Substantia nigra (tissue), 51 donors: ENCODE measurements at places on chromosomes 2 and 18.
A peak's percentile ranks its signal among the peaks of the same experiment; 100 is the strongest.

- no peak for DNase-seq
Observed at GRCh38 chr2:132274000-132274399, 112.2 kb upstream of the ANKRD30BL start.

DNA sequence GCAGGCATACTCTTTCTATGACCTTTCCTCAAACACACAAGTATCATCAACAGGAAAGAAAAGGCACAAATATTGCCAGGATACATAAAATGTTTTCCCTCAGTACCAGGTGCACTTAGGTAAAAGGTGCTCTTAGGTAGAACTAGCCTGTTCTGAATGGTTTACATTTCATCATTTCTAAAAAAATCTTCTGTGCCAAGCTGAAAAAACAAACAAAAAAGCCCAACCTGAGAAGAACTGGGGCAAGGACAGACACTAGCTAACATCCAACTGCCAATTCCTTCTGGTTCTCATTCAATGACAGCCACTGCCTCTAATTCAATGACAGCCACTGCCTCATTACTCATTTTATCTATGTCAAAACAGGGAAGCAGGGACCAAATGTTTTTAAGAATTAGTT is 68.5 kb downstream of the SPIRE1 start:
- no peak for DNase-seq

- no peak for DNase-seq
Observed at GRCh38 chr2:54626131-54626530, 97.3 kb upstream of the EML6 start.

DNA sequence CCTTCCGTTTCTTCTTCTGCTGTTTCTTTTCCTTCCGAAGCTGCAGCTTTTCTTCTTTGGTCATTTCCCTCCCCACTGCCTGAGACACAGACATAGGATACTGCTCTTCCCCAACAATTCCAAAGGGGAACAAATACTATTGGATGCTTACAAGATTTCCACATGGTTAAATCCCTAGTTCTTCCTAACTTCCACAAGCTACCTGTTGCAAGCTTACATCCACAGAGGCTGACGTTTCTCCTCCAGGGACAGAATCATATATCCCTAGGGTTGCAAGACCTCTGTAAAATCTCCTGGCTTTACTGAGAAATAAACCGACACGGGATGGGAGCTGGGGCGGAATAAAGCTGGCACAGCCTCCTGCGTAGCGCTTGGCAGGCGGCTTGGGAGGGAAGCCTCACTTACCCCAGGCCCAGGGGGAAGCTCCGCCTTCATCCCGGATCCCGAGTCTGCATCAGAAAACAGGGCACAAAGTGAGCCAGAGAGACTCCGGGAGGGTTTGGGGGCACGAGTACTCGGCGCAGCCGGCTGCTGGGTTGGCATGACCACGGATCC is 590 bp downstream of the EIF2B4 start:
- no peak for DNase-seq

DNA sequence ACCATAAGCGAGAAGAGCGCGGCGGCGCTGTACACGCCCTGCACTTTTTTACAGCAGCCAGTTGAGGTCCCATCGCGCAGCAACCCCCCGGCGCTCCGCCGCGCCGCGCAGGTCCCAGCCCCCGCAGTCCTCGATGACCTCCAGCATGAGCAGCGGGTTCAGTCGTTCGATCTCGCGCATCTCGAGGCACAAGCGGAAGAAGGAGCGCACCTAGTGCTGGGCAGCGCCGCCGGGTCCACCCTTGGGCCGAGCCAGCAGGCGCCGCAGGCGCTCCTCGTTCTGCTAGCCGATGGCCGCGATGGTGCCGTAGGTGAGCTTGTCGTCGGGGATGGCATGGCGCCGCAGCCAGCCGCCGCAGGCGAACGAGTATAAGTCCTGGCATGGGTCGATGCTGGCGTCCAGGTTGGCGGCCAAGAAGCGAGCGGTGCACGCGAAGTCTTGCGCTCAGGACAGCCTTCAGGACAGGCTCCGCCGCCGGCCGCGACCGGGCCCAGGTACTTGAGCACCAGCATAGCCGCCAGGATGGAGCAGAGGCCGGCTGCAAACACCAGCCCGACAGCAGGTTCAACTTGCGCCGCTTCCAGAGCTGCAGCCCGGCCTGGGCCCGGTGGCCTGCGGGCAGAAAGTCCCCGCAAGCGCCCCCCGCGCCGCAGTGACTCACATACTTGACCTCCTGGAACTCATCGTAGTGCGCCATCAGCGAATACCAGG is 8.3 kb downstream of the ALPP start:
- DNase-seq: no peak

GRCh38 chr2:40165509-40165844 is 286.4 kb downstream of the SLC8A1 start:
- no peak for DNase-seq

DNA sequence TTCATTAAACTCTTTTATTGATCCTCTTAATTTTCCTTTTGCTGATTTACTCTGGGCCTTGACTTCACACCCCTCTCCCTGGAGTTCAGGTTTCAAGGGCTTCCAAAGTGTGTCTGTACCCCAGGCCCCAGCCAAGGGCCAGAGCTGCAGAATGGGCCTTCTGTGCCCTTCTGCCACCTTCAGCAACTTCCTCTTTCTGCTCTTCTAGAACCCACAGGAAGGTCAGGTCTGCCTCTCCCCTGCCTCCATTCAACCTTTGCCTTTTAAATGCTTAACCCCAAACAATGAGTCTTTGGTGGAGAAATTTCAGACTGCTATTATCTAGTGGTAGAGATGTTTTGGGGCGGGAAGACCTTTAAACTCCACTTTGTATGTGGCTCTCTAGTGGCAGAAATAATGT is 63.1 kb downstream of the TSN start:
- DNase-seq: no peak

- DNase-seq: no peak
Observed at GRCh38 chr18:74255131-74255616, 36.6 kb downstream of the CYB5A start.

DNA sequence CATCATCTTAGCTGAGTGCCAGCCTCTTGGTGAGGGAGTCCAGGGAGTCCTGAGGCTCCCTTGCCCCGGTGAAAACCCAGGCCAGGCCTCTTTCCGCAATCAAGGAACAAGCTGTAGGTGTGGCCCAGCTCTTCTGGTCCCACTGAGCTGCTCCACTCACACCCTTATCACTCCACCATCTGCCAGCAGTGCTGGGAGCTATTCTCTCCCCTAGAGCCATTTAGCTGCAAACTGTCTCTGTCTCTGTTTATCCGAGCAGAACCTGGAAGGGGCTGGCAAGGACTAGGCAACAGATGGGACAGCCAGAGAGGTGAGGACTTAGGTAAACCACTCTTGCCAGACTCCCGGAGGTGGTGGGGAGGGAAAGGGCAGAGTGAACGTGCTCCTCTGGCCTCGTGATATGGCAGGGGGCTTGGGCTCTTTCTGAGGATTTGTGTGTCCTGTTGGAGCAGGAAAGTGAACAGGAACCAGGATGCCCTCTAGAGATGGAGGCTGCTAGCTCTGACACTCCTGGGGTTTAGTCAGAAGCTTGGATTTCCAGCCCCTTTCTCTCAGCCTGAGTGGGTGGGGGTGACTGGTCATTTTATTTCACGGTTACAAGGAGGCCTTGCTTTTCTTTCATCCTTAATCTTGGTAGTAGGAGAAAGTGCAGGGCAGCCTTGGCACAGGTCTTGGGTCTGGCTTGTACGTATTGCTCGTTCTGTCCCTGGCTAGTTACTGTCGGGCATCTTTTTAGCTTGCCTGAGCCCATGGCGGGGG is 19.6 kb downstream of the B3GNT2 start:
- DNase-seq: no peak

- DNase-seq: peak; percentile 52
Observed at GRCh38 chr2:128318776-128319464, at the start of gene HS6ST1. Gene HS6ST1, minus strand, starts transcription at chr2:128318868. Its CDS starts 305 bp downstream, at chr2:128318563.

- DNase-seq: no peak
Observed at GRCh38 chr2:176067589-176068418, 16.0 kb downstream of the EVX2 start.

- no peak for DNase-seq
Observed at GRCh38 chr2:112765251-112765650, 842 bp upstream of the CKAP2L start.
